ENCODE measurements at places on chromosomes 13 and 19.

DNA sequence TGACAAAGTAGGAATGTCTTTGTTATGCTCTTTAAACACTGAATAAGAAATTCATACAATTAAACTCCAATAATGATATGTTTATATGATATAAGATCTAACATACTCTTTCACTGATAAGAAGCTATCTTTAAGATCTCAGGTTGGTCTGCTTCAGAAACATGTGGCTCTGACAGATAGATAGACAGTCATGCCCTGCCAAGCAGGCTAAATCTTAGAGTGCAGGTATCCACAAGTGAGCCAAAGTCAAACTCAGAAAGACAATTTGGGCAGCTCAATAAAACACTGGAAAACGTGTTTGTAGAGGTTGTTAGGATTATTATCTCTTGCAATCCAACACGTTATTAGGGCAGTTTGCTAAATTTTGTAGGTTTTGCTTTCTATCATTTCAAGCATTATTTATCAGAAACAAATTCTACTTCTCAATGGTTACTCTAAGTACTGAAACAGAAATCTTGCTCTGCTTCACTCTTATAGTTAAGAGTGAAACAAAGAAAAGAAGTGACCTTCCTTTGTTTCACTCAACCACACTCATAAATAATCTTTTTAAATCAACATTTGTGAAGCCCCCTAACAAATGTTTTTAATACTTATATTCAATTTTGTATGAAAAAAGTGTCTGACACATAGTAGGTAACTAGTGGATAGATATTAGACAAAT lies 1255.6 kb downstream of the DIAPH3 start:
- DNase-seq: no peak

DNA sequence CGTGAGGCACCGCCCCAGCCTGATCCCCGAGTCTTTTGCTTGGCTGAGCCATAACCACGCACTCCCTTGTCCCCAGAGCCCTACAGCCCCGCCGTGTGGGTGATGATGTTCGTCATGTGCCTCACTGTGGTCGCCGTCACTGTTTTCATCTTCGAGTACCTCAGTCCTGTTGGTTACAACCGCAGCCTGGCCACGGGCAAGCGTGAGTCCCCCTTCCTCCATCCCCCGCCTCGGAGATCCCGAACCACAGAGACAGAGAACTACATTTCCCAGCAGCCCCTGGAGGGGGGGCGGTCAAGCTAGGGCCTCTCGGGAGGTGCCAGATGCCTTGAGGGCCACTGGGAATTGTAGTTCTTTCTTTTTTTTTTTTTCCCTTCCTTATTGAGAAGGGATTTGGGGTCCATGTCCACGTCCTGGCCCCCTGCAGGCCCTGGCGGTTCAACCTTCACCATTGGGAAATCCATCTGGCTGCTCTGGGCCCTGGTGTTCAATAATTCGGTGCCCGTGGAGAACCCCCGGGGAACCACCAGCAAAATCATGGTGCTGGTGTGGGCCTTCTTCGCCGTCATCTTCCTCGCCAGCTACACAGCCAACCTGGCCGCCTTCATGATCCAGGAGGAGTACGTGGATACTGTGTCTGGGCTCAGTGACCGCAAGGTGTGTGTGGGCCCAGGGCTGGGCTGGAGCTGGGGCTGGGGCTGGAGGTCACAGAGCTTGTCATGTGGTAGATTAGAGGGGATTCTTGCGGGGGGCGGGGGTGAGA lies 25.9 kb downstream of the GRIN2D start:
- peak; percentile 85 for DNase-seq

- DNase-seq: no peak
These were observed 6.8 kb upstream of the FRY start for GRCh38 chr13:32024750-32025149.

GRCh38 chr13:73228546-73228945 lies 169.7 kb downstream of the KLF5 start:
- no peak for DNase-seq

DNA sequence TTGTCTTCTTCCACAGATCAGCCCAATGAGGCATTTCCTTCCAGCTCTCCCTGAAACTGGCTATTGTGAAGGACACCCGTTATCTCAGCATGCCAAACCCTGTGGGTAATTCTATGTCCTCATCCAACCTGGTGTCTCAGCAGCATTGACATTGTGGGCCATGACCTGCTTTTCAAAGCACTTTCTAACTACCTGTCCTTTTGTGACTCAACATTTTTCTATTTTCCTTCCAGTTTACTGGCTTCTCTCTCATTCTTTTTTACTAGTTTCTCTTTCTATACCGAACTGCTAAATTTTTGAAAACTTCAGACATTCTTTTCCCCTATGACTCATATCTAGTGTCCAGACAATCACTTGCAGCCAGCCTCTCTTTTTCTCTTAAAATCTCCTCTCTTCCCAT lies 136.4 kb upstream of the HTR2A start:
- no peak for DNase-seq

- no peak for DNase-seq
These were observed 23.1 kb upstream of the CDC16 start for GRCh38 chr13:114211446-114212157.

GRCh38 chr19:38929929-38930775 lies at the start of gene SARS2:
SARS2 (minus strand) TSS chr19:38930763; CDS start chr19:38930736, 27 bp downstream.
- peak; percentile 97 for DNase-seq

DNA sequence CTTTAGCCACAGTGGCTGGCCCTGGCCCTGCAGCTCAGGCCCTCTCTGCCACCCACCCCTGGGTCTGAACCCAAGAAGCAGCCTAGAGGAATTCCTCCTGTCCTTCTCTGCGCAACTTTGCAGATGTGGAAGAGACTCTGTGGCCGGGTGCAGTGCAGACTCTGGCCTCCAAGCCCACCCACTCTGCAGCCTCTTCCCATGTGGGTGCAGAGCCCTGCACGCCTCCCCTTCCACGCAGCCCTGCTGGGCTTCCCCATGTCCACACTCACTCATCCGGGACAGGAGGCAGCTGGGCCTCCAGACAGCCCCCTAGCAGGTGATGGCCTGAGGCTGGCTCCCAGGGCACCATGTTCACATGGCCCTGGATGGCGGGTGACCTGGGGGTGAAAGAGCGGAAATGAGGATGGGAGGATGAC lies 2.5 kb downstream of the TEX29 start:
- no peak for DNase-seq

GRCh38 chr19:11699931-11700794 lies 38.6 kb downstream of the ZNF823 start:
- peak; percentile 37 for DNase-seq

DNA sequence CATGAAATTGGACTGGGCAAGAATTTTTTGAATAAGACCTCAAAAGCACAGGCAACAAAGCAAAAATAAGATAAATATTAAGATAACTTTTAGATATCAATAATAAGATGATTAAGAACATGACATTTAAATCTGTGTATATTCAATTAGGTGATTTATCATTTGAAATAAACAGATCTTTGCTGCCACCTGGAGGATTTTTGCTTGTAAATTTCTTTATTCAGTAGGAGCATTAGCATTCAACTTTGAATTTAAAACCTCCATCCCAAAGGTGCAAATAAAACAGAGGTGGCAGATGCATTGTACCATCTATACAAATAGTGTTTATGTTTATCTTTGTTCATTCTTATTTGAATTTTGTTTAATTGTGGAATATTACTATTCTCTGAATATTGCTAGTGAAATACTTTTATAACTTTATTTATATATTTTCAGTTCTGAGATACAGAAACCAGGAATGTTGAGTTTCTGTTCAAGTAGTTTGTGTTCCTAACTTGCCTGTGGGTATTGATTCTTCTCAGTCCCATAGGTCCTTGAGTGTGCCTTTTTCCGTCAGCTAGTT lies 20.9 kb downstream of the COG6 start:
- peak; percentile 57 for DNase-seq

- no peak for DNase-seq
These were observed 6.7 kb downstream of the ZNF44 start for GRCh38 chr19:12287958-12288500.

GRCh38 chr19:14615623-14616022 lies 32.7 kb downstream of the CLEC17A start:
- no peak for DNase-seq

GRCh38 chr13:47796816-47797215 lies 204.3 kb downstream of the SUCLA2 start:
- DNase-seq: no peak

GRCh38 chr13:110168999-110169933 lies 137.7 kb downstream of the COL4A1 start:
- DNase-seq: no peak

- no peak for DNase-seq
These were observed 8.5 kb upstream of the ZNF442 start for GRCh38 chr19:12374026-12374425.

Data from neural progenitor cell (in vitro differentiated cells).